A673 (cell line): ENCODE measurements at places on chromosomes 3 and 15. TPM values are rescaled to one million over a fixed set of nuclear protein-coding genes. Genes with fewer than 3 reads are reported as not detected.

- DNase-seq = no peak
Measured at GRCh38 chr3:77571971-77572715, 532.2 kb downstream of the ROBO2 start.

DNA sequence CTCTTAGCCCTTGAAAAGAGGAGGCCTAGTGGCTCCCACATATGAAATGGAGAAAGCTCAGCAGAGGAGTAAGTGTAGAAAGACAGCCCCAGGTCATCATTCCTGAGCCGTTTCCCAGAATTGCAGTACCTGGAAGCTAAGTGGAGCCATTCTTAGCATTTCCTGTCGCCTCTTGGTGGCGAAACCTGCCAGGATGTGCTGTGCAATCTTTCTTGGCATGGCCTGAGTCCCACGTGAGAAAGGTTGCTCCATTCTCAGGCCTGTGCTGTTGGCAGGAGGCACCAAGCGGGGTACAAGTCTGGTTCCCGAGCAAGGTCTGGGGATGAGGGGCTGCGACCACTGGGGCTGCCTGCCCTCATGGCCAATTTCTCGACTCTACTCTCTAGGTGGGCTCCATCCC is 207.2 kb upstream of the TPM1 start:
- no peak for DNase-seq

DNA sequence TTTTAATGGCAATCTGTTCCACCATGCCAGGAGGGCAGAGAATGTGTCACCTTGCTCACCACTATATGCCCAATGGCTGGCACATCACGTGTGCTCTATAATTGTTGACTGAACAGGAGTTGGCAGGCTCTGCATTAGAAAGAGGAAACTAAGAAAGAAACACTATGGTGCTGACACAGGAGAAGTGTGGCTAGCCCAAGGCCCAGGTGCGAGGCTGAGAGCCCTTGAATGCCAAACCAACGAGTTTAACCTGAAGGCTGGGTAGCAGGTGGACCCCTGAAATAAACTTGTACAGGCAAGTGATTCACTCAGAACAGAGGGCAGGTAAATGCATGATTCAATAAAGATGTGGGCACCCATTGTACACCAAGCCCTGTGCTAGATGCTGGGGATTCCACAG is 2.4 kb downstream of the CHCHD4 start:
- DNase-seq = no peak

DNA sequence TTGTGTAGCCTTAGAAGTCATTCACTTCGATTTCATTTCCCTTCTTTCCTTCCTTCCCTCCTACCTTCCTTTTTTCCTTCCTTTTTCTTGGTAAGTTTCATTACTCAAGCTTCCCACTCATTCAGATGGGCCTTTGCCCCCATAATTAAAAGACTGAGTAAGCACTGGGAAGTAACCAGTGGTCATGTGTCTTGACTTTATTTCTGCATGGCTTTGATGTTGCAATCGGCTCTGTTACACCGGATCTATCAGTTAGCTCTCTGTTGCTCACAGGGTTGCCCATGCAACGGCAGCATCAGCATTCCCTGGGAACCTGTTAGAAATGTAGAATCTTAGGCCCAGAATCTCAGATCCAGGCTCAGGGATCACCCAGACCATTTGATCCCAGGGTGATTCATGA is 25.6 kb upstream of the LARS2 start:
- DNase-seq = no peak

DNA sequence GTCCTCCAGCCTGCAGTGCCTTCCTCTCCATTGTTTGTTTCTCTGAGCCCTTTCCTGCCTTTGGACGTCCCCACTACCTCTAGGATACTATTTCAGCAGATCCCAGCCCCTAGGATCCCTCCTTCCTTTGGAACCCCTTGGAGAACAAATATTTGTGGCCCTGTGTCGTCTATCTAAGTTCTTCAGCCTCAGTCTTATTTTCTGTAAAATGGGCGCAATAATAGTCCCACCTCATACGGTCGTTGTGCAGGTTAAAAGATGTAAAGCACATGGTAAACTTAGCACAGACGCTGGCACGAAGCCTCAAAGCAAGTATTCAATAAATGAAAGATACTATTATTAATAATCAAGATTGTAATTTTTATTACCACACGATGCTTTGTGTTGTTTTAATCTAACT is 122.0 kb downstream of the SV2B start:
- no peak for DNase-seq

DNA sequence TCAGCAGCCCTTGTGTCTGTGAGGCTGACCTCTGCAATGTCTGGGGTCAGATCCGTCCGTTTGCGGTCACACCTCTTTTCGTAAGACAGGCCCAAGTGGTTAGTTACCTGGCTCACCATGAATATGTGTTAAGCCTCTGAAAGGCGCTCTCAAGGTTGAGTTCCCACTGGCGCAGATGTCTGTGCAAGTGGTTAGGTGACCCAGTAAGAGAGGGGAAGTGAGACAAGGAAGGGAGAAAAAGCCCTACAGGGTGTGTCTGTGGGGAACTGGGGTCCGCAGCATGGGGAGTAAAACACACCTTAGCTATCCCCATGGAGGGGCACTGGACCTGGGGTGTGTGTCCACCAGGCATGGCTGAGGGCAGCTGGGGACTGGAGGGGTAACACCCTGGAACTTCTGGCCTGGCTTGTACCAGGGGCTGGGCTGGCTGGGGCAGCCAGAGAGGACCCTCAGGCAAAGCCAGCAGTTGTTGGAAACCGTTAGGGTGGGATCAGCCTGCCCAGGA is 391.6 kb upstream of the PROK2 start:
- no peak for DNase-seq

DNA sequence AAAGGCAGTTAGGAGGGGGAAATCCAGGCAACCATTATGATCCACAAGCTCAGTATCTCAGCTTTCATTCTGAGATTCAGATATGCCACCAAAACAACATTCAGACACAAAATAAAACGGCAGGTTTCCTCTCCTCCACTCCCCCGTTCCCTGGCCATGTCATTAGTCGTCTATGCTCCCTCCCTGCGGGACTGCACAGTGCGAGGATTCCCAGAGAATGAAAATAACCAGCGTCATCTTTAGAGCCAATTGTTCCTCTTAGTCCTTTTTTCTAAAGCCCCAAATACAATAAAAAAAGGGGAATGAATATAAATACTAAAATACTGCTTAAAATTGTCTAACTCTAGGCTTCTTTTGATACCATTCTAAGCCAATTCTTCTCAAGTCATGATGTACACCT is 7.8 kb upstream of the SLCO3A1 start:
- no peak for DNase-seq

GRCh38 chr3:188279502-188280335 is 125.8 kb downstream of the LPP start:
- DNase-seq = no peak

- DNase-seq = no peak
Measured at GRCh38 chr3:184348057-184348382, 10.6 kb downstream of the FAM131A start.

DNA sequence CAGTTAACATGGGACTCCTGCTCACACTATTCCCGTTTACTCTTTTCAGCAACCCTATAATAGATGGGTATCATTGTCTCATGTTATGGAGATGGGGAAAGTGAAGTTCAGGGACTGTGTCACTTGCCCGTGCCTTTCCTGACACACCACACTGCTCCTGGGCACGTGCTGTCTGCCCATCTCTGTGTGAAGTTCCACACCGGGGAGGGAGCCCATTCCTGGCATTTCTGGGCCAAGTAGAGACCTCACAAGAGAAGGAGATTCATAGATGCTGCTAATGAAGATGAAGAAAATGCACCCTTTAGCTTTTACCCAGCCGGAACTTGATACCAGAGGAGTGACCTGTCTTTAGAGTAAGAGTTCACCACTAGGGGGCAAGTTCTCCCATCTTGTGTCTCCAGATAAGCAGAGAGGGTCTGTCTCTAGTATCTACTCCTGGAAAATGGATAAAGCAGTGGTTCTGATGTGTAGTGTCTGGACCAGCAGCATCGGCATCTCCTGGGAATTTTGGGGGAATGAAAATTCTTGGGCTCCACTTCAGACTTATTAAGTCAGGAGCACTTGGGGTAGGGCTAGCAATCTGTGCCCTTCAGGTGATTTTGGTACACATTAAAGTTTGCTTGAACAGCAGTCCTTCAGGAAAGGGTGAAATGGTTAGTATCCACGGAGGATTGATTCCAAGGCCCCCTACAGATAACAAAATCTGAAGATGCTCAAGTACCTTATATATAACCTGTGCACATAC is 2.0 kb upstream of the TOPBP1 start:
- DNase-seq = peak; percentile 82

HTR3E gene
- total RNA-seq = not detected in 2 replicates

ETV5 gene
- total RNA-seq = 87.4 and 92.9 TPM in 2 replicates

EPM2AIP1 gene
- total RNA-seq = 19.8 and 25.8 TPM in 2 replicates

TTLL13 gene
- total RNA-seq = 0.33 TPM in 1 of 2 replicates, not detected in the other
